ENCODE measurements at places on chromosomes 5 and 9. TPM values are rescaled to one million over a fixed set of nuclear protein-coding genes. Genes with fewer than 3 reads are reported as not detected.

DNA sequence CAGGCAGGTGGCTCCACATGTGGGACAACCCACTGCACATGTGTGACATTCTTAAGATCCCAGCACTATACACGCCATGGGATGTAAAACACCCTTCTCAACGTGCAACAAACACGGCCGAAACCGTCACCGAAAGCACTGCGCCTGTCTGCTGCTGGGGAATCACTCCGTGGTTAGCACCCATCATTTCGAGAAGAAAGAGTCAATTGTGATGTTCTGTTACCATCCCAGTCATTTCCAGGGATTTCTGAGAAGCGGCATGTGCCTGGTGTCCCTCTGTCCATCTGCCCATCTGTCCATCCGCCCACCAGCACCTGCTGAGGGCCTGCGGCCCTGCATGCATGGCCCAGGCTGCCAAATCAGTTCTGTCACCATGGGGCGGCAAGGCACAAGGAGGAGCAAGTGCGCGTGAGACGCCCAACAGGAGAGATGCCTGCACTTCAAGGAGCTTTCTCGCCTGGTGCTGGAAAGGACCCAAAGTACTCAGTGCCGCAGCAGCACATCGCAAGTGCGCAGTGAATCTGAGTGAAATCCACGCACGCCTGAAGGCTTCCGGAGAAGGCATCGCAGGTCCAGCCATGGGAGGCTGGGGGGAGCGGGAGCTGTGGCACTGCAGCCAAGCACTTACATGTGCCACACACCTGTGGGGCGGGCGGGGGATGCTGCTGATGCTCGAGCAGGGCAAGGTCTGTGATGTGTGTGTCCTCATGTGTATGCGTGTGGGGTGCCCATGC lies 38.0 kb downstream of the VAV2 start:
- no peak for DNase-seq

GRCh38 chr5:113164021-113164420 lies 187.4 kb downstream of the DCP2 start:
- DNase-seq: no peak

DNA sequence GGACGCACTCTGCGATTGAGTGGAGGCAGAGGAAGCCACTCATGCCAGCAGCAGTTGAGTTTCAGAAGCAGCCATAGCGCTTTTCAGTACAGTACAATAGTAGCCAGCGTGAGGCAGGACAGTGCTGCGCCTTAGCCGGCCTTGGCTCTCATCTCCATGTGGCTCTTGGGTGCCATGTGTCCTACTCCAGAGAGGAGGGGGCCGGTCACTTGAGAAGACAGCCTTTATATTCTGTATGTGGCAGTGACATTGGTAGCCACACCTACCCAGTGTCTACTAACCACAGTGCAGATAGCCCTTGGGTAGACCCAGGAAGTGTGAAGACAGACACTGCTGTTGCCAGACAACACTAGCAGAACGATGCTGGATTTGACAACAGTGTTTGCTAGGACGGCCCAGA lies 42.3 kb downstream of the FAM78A start:
- no peak for DNase-seq

- DNase-seq: no peak
Observed at GRCh38 chr5:533955-534742, 9.9 kb upstream of the SLC9A3 start.

- DNase-seq: peak; percentile 30
Observed at GRCh38 chr5:143229426-143229895, 174.0 kb downstream of the NR3C1 start.

DNA sequence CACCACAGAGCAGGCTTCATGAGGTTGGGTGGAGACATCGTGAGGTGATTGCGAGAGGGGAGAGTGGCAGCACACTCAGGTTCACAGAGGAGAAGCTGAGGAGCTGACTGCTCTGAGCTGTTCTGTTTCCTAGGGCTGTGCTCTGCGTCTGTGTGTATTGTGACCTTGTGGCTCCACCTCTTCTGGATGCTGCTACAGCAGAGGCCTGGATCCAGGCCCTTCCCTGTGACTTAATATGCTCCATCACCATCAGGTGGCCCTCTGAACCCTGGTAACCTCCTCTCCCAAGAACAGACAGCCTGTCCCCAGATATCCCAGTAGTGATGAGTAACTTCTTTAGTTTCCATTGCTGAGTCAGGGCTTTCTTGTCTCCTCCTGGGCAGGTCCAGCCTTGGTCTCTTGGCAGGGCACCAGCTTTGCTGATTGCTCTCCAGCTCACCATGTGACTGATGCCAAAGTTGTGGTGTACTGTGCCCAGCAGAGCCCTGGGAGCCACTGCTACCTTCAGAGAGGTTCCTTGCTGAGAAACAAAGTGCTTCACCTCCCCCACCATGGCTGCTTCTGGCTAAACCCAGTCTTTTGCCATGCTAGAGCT lies 212.8 kb upstream of the CHD1 start:
- DNase-seq: no peak

DNA sequence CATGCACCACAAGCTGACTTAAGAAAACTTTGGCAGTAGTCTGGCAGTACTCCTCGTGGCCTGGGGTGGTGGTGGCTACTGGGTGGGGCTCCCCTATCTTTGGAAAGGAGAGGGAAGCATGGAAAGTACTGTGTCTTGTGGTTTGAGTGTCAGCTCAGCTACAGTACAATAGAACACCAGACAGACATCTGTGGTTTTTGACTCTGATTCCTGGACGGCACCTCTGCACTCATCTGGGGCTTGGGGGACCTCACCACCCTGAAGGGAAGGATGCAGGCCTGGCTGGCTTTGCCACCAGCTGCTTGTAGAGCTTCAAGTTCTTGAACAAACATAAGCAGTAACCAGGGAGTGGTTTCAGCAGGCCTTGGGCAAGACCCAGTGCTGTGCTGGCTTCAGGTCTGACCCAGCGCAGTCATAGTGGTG lies 40.6 kb downstream of the TNFSF8 start:
- DNase-seq: no peak

DNA sequence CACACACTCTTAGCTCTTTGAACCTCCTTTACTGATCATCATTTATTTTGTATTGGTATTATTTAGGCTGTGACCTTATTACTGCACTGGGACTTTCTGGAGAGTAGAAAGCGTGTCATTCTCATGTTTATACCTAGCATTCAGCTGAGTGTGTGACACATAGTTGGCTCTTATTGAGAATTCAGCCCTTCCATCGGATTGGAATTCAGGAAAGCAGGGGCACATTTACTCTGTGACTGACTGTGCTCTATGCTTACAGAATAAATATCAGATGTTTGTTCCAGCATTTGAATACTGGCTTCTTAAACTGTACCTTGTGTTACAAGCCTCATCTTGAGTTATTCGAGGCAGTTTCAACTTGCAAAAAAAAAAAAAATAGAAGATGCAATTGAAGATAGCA lies 360.9 kb upstream of the DAP start:
- DNase-seq: no peak

DNA sequence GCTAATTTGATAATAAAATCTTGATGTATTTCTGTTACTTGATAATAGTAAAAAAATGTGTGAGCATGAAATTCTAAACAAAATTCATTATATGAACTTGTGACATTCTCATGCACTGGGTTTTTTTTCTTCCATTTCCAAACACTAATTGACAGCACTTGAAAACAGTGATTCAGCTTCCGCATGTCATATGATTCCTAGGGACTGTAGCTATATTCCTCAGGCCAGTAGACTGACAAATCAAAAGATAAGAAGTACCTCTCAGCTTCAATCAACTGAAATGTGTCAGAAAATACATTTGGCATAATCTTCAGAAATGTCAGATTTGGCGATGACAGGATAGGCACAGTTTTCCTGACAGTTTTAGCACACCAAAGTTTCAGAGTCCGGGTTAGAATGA lies 52.5 kb downstream of the EFNA5 start:
- no peak for DNase-seq

DNA sequence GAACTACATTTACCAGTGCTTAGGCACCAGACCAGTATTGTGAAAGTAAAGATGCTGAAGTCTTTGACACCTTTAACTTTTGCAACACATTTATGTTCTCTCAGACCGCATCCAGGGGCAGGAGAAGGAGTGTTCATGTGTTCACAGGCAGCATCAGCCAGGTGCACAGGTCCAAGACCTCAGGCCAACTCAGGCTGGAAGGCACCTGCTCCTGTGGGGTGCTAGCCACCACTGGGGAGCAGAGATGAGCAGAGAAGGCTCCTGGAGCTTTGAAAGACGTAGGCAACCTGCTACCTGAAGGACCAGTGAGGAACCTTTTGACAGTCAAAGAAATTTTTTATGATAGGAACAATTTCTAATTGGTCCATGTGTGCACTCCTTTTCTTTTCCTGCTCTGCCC lies 35.6 kb downstream of the DAPK1 start:
- DNase-seq: no peak

GRCh38 chr9:118595719-118596305 lies 773.4 kb downstream of the BRINP1 start:
- DNase-seq: no peak

GRCh38 chr9:96186591-96187011 lies 115.4 kb downstream of the HSD17B3 start:
- DNase-seq: no peak

GRCh38 chr9:110650991-110651411 lies 17.6 kb upstream of the MUSK start:
- no peak for DNase-seq

DNA sequence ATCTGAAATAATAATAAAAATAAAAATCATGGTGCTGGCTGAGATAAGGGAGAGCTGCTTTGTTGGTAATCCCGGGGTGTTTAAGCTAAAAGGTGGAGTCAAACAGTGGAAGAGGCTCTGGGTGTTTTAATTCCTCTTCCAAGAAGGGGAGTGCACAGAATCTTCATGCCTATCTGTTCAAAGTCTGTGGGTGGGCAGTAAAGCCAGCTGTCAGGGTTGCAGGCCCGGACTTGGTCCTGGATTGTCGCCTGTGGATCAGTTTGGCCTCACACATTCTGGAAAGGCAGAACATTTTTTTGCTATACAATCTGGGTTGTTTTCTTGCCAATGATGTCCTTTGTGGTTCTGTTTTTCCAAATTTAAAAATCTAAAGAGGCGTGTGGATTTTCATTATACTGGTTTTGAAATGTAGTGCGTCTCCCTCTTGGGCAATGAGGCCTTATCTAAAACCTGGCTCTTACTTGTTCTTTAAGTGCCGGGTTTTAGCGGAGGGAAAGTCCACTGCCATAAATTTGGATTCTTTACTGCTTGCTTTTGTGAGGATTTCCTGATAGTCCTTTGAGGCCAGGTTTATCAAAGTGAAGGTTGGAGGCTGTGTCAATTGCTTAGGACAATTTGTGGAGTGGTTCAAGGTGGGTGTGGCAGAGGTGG lies 5.8 kb downstream of the ANKDD1B start:
- DNase-seq: no peak

DNA sequence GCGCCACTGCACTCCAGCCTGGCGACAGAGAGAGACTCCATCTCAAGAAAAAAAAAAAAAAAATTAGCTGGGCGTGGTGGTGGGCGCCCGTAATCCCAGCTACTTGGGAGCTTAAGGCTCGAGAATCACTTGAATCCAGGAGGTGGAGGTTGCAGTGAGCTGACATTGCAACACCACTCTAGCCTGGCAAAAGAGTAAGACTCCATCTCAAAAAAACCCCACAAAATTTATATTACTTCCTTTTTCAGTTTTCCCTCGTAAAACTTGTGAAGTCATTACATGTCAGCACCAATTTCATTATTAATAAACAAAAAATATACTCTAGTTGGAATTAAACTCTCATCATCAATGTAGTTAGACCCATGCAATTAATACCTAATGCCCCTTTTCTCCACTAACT lies 43.9 kb downstream of the SHLD3 start:
- DNase-seq: no peak

- no peak for DNase-seq
Observed at GRCh38 chr5:80697100-80697499, 42.3 kb upstream of the DHFR start.

- no peak for DNase-seq
Observed at GRCh38 chr5:126917918-126918614, 112.3 kb downstream of the MARCHF3 start.

- DNase-seq: no peak
Observed at GRCh38 chr5:174843263-174844250, 119.2 kb downstream of the MSX2 start.

DNA sequence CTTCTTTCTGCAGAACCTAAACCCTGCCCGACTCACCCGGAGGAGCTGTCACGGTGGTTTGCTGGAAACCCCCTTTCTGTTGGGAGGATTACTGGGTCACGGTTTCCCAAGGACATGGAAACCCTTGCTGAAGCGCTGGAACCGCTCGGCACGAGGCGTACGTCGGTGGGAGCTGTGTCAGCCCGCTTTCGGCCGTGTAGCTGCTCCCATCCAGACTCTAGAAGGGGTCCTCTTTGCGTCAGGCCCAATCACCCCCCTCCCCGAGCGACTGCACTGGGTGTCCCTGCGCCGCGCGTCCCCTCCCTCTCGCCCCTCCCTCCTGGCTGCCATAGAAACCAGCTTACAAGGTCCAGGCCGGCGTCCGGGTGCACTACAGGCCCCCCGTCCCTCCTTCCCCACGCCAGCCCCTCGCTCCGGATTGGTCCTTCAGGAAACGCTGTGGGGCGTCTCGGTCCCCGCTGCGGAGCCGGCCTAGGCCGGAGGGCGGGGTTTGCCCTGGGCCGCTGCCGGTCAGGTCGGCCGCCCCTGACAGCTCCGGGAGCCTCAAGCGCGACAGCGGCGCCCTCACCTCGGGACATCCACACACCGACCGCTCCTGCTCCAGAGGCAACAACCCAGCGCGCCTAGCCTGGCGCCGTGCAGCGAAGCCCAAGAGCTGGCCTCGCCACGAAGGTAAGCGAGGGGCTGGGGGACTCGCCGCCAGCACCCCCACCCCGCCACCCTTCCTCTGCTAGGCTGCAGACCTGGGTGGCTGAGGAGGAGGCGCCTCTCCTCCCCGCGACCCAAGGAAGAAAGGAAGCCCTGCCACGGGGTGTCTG lies at the start of gene NIM1K:
NIM1K (plus strand) TSS at position 486 of the 818 bp plus-strand sequence. CDS start 53,551 bp downstream, outside the sequence.
- peak; percentile 4 for DNase-seq

GRCh38 chr5:161851691-161852299 lies 3.9 kb downstream of the GABRA1 start:
- no peak for DNase-seq

CNTNAP3B gene
- not detected for total RNA-seq

ENC1 gene
- 21.0 TPM for total RNA-seq

PANK3 gene
- 39.7 TPM for total RNA-seq

PCDHB14 gene
- 0.12 TPM for total RNA-seq

CDO1 gene
- total RNA-seq: 0.23 TPM

LCN12 gene
- total RNA-seq: 1.1 TPM

GDNF gene
- total RNA-seq: not detected

LSM11 gene
- total RNA-seq: 3.9 TPM

INSL4 gene
- total RNA-seq: not detected

PCDHGC5 gene
- not detected for total RNA-seq

IL13 gene
- 1.9 TPM for total RNA-seq

CENPH gene
- 8.4 TPM for total RNA-seq
